ENCODE measurements at places on chromosomes 1 and 21.
A peak's percentile ranks its signal among the peaks of the same experiment; 100 is the strongest.

- peak; percentile 54 for DNase-seq
Observed at GRCh38 chr1:41240781-41241353, 1.2 kb downstream of the SCMH1 start.

DNA sequence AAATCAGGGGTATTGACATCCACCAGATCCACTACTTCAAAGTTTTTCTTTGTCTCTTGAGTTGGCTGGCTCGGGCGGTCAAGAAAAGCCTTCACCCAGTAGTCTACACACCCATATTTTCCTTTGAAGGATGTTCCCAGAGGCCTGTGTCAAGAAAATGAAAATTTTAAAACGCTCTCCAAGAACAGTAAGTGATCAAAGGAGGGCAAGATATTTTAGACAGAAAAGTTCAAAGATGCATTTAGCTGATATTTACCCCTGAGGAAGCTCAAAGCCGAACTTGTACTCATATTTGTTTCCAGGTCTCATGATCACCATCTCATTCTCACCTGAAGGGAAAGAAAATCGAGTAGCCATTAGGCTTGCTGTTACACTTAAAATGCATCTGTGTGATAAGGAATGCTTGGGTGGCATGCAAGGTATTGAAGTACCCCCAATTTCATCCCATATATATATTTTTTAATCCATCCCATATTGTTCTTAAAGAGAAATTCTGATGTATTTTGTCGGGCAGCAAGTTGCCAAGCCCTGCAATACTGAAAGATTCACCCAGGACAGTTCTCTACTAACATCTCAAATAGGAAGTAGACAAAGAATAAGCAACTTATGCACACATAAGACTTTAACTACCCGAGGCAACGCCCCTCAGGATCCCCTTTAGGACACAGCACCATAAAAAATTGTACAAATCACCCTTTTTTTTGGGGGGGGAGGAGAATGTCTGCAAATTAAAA is 1.1 kb downstream of the TXNIP start:
- DNase-seq: no peak

DNA sequence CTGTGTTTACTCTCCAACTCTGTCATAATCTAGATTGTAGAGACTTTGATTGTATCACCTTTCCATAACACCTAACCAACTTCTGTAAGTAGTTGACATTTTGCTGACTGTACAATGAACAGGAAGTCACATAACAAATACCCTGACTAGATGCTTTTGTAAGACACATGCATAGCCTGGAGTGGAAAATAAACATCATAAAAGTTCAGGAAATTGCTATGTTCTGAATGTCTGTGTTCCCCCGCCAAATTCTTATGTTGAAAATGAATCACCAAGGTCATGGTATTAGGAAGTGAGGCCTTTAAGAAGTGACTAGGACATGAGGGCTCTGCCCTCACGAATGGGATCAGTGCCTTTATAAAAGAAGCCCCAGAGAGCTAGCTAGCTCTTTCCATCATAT is 40.4 kb upstream of the ZSWIM5 start:
- DNase-seq: no peak

DNA sequence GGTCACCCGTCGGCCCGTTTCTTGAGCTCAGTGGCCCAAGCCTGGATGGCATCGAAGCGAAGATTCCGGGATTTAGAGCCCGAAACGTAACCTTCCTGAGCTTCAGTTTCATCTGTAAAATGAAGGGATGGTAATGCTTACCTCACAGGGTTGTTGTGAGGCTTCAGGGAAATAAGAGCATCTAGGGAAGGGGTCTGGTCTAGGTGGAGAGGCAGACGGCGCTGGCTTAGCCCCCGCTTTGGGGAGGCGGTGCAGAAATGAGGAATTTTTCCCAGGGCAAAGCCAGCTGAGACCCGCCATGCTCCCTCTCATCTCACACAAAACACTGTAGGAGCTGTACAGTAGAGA is 717 bp upstream of the MYCL start:
- no peak for DNase-seq

- no peak for DNase-seq
Observed at GRCh38 chr1:168991667-168992475, 114.6 kb upstream of the ATP1B1 start.

GRCh38 chr1:193905288-193906085 is 719.1 kb upstream of the B3GALT2 start:
- no peak for DNase-seq

GRCh38 chr1:172465617-172466016 is 21.7 kb upstream of the PIGC start:
- no peak for DNase-seq

DNA sequence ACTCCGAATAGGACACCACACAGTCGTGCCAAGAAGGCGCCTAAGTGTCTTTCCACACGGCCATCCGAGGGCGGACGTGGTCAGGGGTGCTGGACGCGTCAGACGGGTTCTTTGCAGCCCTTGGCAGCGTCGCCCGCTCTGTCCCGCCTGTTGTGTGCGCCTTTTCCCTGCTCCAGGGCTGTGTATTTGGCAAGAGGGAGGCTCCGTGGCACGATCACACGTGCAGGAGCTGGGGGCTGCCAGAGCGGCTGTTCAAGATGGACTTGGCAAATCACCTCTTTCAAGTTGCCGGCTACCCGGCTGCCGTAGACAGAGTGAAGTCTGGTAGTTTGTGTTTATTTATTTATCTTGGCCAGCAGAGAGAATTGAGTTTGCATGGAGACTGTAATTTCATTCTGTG is 31.9 kb downstream of the PRKCZ start:
- no peak for DNase-seq

- DNase-seq: no peak
Observed at GRCh38 chr1:101485712-101486111, 248.9 kb downstream of the S1PR1 start.

GRCh38 chr1:53638360-53639035 is 100.5 kb downstream of the GLIS1 start:
- DNase-seq: no peak

Measured in GF-D8 (cell line).